NCI-H2171 treated with DMSO at 0.1 percent for 48 hours (cell line): ENCODE measurements at places on chromosomes 16 and 17.

DNA sequence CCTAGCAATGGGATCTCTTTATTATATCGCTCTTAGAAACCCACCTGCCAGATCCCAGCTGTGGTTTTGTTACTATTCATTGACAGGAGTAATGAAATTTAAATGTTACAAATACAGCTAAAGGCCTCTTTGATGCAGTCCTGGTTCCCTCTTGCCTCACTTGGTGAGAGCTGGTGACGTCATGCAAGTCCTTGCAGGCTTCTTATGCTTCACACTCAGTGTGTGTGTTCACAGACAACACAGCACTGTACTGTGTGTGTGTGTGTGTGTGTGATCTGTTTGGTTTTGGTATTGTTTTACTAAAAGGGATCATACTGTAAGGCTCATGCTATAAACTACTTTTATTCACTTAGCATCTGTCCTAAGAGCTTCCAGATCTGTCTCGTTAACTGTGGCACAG, 75.0 kb downstream of the USP22 start:
- DNase-seq, result no peak

DNA sequence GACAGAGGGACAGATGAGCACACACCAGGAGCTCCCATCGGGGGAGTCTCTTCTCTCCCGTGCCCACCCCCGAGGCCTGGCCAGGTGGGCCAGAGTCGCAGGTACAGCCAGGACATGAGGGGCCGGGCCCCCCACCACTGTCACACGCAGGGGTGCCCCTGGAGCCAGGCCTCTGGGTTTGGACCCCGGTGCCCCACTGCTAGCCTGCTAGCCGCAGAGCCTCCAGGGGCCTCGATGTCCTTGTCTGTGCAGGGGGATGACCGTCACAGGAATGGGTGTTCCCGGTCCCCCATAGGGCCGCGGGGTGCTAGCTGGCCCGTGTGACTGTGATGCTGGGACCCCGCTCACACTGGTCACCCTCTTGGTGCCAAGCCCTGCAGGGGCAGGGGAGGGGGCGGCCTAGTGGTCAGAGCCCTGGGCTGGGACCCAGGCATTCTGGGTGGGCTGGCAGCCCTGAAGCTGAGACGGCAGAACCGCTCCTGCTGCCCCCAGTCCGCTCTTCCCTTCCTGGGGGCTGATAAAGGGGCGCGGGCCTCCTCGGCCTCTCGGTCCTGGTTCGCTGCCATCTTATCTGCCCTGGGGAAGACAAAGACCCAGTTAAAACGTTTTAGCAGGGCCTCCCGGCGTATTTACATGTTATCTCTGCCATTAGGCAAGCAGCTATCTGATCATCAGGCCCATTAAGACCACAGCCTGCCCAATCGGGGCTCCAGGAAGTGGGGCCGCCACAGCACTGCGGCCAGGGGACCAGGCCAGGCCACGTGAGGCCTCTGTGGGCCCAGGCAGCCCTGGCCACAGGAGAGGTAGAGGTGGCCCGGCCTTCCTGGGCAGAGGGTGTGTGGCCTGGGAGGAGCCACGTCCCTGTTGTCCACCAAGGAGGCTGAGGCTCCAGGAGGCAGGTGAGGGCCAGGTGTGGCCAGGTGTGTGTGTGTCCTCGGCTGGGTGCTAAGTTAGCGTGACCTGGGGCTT, 57.2 kb upstream of the ZC3H18 start:
- no peak for DNase-seq

- peak; percentile 8 for DNase-seq
These were observed 8.6 kb downstream of the XYLT1 start for GRCh38 chr16:17461951-17462729.

DNA sequence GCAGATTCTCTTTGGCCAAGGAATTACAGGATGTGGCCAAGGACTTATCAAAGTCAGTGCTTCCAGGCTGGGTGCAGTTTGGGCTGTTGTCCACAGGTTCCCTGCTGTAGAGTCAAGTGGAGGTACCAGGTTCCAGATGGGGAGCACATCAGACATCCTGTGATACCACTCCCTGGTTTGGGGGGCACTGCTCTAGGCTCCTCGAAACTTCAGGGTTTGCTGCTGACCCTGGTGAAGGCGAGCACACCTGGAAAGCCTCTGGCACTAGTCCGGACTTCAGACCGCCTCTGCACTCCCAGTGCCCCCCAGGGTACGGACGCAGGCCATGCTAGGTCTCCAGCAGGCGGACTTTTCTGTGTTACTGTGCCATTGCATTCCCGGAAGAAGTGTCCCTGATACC, 10.7 kb downstream of the SLC47A1 start:
- DNase-seq, result no peak
